ENCODE measurements at places on chromosomes 5 and 9.

DNA sequence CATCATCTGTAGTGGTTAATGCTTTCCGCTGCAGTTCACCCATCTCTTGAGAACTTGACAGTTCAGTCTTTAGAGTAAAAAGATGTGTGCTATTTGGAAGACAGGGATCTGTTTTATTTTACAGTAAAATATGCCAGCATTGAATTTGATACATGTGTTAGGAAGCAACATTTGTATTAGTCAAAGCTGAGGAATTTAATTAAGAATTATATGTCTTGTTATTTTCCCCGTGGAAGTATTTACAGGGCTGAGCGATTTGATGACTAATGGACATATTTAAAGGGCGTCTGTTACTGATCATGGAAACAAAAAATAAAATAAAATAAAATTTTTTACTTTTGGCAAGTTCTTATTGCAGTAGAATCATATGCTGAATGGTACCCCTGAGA, 101.3 kb downstream of the PAM start:
- peak; percentile 80 for DNase-seq

GRCh38 chr9:35990155-35990554, 32.2 kb upstream of the OR2S2 start:
- DNase-seq, result no peak

GRCh38 chr5:12315461-12315860, 411.2 kb upstream of the CTNND2 start:
- no peak for DNase-seq

DNA sequence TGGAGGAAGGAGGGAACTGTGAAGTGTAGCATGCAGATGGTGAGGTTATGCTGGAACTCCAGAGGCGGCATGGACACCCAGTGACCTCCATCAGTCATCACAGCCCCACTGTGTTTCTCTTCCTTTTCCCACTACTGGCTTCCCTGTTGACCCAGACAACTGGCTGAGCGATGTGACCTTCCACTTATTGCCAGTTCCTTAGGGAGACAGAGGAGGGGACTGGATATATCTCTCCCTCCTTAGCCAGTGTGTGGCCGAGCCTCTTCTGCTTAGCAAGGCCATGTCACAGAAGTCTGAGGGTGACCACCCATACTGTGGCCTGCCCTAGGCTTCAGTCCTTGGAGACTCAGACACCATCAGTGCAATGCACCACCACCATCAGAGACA, 3.0 kb upstream of the PHYKPL start:
- no peak for DNase-seq

DNA sequence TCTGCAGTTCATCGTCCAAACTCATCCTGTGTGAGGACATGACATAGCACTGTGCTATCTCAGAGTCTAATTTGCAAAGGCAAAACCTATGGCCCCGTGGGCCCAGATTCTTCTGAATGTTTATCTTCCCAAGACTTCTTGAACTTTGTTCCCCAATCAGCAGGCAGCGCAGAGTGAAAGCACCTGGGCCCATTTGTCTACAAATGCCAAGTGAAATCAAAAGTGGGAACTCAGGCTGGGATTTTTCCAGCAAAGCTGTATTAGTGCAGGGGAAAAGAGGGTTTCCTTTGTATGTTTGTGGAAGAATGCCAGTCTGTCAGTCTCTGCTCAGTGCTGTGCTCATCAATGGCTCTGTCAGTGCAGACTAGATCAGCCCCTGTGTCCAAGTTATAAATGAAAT, 55.8 kb downstream of the FOXD1 start:
- DNase-seq, result no peak

GRCh38 chr9:112654282-112654681, 63.6 kb downstream of the INIP start:
- DNase-seq, result no peak

- no peak for DNase-seq
These were observed 153.9 kb downstream of the ELAVL2 start for GRCh38 chr9:23672151-23672550.

DNA sequence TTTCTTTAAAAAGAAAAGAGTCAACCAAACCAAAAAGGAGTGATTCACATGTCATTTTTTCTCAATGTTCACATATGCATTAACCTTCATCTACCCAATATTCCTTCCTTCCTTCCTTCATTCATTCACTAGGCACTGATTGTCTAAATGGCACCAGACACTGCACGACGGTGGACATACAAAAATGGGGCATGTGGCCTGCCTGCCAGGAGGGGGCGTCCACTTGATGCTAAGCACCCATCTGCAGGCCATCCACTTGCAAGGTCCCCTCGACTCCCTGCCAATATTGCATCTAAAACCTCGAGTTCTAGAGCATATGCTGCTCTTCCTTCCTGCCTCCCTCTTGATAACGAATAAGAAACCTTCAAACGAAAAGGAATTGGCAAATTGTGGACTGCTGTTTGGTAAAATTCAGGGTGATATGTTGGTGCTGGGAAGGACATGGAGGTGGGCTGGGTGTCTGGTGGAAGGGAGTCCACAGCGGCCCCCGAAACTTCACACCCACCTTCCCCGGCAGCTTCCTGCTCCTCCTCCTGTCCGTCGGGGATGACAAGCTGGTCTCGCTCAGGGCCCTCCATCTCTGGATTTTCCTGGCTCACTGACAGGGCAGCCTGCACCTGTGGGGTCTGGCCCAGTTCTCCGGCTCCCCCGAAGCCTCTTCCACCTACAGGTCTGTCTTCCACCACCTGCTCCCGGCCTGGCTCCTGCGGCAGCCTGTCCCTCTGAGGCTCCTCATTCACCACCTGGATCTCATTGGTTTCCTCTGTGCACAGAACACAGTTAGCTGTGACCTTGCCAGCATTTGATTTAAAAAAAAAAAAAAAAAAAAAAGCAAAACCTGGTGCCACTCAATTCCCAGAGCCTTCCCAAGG, 64.3 kb downstream of the GOLM1 start:
- peak; percentile 68 for DNase-seq

- no peak for DNase-seq
These were observed 429.5 kb downstream of the DTWD2 start for GRCh38 chr5:118558871-118559270.

- DNase-seq, result no peak
These were observed 131.4 kb downstream of the FGF10 start for GRCh38 chr5:44257653-44258365.

- no peak for DNase-seq
These were observed 20.9 kb downstream of the WHRN start for GRCh38 chr9:114484215-114484853.

DNA sequence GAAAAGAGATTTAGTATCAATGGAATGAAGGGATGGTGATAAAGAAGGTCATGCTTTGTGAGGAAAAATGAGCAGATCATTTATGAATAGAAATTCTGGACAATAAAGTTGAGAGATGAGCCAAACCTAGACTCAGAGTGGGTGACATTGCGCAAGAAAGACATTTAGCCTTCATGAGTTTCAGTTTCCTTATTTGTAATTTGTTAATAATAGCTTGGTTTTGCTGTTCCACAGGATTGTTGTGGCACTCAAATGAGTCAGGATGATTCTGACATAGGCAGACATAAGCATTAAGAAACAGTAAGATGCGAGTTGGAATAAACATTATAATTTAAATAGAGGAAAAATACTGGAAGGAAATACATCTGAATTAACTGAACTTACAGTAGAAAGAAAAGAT, 34.8 kb downstream of the ITGA2 start:
- DNase-seq, result peak; percentile 93

GRCh38 chr5:68272289-68272688, 56.7 kb downstream of the PIK3R1 start:
- peak; percentile 57 for DNase-seq

GRCh38 chr9:12968093-12968492, 193.3 kb downstream of the LURAP1L start:
- DNase-seq, result no peak

DNA sequence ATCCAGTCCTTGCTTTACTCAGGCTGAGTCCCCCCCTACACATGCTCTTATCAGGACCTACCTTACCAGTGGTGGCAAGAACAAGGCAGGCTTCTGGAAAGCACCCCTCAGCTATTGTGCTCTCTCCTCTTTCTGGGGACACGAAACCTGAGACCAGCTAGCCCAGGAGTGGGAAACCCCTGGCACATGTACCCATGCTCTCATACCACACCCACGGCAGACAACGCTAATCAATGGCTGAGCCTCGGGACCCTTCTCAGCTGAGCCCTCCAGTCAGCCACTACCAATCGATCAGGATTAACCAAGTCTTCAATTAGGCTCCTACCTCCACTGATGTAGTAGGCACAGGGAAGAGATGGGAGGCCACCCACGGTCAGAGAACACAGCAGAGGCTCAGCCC, 65.1 kb downstream of the VAV2 start:
- DNase-seq, result no peak

GRCh38 chr5:63602971-63603370, 359.3 kb downstream of the HTR1A start:
- DNase-seq, result no peak

GRCh38 chr9:136903041-136903554, 16.8 kb downstream of the TRAF2 start:
- DNase-seq, result no peak

GRCh38 chr9:4386819-4387218, 87.0 kb upstream of the GLIS3 start:
- no peak for DNase-seq

DNA sequence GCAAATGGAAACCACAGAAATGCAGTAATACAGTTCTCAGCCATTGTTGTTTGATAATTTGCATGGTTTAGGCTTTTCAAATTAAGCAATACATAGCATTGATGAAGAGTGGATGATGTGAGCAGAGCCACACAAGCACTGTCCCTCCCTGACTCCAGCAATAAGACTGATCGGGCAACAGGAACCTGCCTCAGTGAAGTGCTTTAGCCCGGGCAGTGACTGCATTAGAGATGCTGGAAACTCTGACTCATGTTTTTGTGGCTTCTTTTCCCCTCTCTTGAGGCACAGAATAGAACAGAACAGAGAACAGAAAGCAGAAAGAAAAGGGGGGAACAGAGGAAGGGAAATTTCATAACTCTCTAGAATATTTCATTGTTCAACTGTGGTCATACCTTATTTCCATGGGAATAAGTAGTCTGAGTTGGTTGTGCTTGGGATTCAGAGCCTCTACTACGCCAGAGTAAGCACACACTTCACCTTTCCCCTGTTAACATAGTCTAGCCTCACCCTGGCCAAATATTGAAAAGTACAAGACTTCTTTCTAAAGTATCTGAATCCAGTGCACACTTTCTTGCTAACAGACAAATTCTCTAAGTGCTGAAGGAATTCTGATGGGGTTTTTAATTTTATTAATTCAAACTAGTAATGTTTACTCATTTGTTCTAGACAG, 164.8 kb upstream of the VCAN start:
- peak; percentile 77 for DNase-seq

- peak; percentile 14 for DNase-seq
These were observed 19.0 kb upstream of the FER start for GRCh38 chr5:108728566-108729241.

GRCh38 chr5:77776554-77777206, 541 bp upstream of the TBCA start:
- peak; percentile 53 for DNase-seq

DNA sequence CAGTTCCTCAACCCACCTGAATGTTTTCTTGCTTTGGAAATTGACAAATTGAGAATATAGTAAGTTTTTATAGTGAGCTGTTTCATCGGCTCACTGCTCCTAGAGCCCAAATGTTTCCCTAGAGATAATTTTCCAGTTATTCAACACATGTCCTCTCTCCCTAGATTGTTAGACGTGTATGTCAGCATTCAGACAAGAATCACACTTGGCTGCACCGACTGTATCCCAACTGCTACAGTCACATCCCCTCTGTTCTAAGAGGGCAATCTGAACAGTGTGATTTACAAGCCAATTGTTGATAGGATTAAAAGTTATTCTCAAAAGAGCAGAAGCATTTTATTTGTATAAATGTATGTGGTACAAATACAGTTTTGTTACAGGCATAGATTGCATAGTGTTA, 93.9 kb downstream of the MAMDC2 start:
- no peak for DNase-seq

DNA sequence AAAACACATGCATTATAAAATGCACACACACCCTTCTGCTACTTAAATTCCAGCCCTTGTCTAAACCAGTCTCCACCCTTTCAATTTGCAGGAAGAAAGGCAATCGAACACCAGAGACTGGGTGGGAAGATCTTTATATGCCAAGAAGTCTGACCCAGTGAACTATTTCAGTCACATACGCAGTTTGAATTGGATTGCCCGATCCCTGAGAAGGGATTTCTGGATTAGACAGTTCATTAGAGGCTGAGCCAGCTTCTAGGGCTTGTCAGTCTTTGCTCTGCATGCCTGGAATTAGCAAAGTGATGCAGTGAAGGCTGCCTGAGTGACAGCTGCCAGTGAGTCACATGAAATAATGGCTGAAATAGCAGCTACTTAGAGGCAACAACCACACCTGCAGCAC, 159.9 kb downstream of the PPP2R2B start:
- DNase-seq, result no peak

DNA sequence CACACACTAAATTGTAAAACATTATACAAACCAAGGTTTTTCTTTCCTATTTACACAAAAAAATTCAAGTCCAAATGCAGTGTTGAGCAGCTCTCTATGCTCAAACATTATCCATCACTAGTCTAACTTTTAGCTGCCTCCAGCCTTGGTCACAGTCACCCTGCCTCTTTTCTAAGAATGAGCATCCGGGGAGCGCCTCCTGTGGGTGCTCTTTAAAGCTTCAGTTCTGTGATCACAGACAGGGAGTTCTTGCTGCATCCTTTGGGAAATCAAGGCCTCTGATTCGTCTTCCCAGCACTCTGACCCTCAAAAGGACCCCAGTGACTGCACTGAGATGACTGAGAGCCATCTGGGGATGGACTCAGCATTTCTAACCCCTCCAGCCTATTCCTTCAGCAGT, 289.6 kb downstream of the SEC61B start:
- DNase-seq, result no peak

- DNase-seq, result no peak
These were observed 57.9 kb downstream of the DOCK8 start for GRCh38 chr9:272251-273213.

DNA sequence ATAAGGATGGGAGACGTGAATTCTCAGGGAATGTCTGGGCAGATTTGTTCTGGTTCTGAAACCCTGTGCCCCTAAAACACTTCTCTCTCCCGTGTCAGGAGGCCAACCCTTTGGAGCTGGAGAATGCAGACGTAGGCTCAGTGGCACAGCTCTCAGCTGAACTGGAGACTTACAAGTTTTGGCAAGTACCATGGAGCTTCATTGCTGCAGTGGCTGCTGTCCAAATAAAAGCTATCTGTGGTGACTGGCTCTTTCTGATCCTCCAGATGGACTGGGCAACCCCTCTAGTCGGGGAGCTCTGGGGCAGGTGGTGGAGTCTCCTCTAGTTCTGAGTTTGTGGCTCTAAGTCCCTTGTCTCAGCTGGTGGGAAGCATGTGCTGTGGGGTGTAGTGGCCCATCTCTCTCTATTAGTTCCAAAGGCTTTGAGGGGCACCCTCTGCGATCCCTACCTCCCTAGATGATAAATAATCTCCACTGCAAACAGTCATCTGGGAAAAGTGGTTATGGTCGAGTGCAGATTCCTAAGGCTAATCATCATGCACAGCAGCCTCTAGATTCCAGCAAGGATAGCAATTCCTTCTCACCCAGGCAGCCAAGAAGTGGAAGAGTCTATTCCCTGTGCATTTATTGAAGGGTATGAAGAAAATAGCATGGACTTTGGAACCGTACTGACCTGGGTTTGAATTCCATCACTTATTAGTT, 204.2 kb upstream of the KLF4 start:
- peak; percentile 8 for DNase-seq

Data from ELR (cell line).